Thyroid gland (tissue), 4 donors: ENCODE measurements at places on chromosomes 12 and 14. TPM values are rescaled to one million over a fixed set of nuclear protein-coding genes. Genes with fewer than 3 reads are reported as not detected.
A peak's percentile ranks its signal among the peaks of the same experiment; 100 is the strongest.

GRCh38 chr14:86683561-86683960 lies 1153.6 kb downstream of the FLRT2 start:
- DNase-seq: no peak

GRCh38 chr14:74014299-74014698 lies 4.8 kb downstream of the ENTPD5 start:
- DNase-seq: no peak

- DNase-seq: no peak
Measured at GRCh38 chr14:36221112-36221511, 44.6 kb upstream of the PTCSC3 start.

DNA sequence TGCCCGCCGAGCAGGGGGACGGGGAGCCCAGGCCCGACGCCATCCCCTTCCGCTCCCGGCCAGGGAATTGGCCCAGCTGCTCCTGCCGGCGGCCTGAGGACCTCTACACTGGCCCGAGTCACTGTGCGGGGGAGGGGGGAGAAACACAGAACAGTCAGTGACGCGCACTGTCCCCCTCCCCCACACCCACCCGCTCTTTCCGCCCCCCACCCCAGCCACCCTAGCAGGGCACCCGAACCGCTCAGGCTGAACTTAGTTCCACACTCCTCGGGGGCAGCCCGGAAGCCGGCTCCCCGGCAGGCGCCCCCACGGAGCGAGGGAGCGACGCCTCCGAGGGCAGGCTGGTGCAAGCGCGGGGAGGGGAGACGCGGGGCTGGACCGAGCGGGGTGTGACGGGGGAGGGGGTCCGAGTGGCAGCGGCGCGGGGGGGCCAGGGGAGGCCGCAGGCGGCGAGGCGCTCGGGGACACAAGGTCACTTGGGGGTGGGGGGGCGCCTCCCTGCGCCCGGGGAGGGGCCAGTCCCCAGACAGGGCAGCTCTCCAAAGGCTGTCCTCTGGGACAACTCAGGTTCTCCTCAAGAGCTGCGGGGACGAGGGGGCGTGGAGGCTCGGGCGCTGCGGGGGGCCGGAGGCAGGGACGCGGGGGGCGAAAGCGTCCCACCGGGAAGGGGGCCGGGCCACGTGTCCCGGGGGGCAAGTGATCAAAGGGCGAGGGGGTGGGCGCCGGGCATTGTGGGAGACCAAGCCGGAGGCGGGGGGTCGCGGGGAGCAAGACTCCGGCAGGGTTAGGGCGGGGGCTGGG lies 648 bp downstream of the CHD4 start:
- DNase-seq: peak; percentile 82

DNA sequence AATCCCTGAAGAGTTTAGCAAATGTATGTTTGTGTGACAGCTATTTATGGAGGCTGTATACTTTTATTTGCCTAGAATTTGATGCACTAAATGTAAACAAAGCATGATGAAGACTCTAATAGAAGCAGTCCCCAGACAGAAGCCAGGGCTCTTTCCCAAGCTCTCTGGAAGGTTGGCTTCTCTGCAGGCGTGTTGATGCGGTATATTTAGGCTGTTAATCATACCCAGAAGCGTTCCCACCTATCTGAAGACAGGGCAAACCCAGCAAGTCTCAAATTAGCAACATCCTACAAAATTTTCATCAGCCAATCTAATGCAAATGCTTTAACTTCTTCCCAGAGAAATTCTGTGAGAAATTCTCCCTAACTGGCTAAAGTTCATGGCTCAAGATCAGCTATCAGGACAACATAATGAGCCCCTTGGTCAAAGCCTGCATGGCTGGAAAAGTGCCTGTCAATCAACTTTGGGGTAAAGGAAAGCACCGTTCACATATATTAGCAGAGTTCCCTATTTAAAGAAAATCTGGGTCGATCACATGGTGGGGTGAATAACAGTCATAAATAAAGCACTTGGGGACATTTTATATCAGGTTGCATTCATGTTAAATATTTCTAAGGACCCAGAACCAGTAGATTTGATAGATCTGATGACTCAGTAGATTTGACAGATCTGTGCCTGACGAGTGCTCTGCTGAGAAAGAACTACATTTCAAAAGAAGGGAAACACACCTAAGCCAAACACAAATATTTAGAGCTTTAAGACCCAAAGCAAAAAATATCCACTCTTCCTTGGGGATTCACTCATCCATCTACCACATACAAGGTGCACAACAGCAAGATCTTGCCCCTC lies 46.6 kb downstream of the KSR2 start:
- no peak for DNase-seq

GPR137C gene
- total RNA-seq: 1.3 TPM
